Activated CD4-positive, alpha-beta T cell treated with anti-CD3 and anti-CD28 coated beads, Interleukin-2, Interleukin-6, amounts not matched to agents 100 ng/mL and 50 ng/mL, durations not matched to agents 16 hours and 8 hours (primary cell): ENCODE measurements at places on chromosomes 7 and 10.

GRCh38 chr7:32941681-32942414, 15.4 kb upstream of the FKBP9 start:
- no peak for DNase-seq

GRCh38 chr7:50085344-50085743, 7.7 kb downstream of the ZPBP start:
- no peak for DNase-seq

- peak; percentile 71 for DNase-seq
These were observed 528 bp upstream of the TNRC18 start for GRCh38 chr7:5423976-5424748.

DNA sequence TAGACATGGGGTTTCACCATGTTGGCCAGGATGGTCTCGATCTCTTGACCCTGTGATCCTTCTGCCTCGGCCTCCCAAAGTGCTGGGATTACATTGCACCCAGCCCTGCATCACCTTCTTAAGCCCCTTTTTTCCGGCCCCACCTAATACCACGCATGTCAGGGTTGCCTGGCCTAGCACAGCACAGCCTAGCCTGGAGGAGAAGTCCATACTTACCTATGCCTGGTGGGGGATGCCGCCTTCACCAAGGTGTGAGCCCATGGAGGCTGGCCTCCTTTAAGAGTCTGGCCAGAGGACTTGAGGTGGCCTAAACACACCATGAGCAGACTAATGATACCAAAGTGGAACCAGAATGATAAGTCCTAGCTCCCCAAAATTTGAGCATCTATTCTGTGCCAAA, 22.0 kb upstream of the CUX1 start:
- DNase-seq = no peak

GRCh38 chr10:43372765-43373361, 1.4 kb downstream of the FXYD4 start:
- no peak for DNase-seq

GRCh38 chr10:124534826-124535601, 73.4 kb downstream of the LHPP start:
- no peak for DNase-seq
